ENCODE measurements at places on chromosomes 1 and 21.
A peak's percentile ranks its signal among the peaks of the same experiment; 100 is the strongest.

- no peak for DNase-seq
These were observed 1.4 kb upstream of the KCNJ6 start for GRCh38 chr21:37917612-37918011.

DNA sequence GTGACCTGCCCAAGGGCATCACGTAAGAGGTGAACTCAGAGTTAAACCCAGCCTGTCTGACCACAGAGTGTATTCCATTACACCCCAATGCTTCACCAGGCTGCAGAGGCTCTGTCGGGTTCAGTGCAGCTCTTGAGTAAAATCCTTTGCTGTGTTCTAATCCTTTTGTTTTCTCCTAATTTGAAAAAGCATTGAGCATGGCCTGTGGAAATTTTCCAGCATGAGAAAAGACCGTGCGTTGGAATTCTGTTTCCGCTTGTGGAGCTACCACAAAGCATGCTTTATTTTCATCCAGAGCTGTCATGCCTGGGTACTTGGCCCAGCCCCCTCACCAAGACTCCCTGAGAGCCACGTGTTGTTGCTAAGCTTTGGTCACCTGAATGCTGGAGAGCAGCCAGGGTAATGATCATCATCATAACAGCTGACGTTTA, 317.6 kb downstream of the PRDM2 start:
- no peak for DNase-seq

- no peak for DNase-seq
These were observed 290.2 kb downstream of the SMYD3 start for GRCh38 chr1:246216906-246217305.

GRCh38 chr1:54309631-54310366, 96.4 kb downstream of the SSBP3 start:
- DNase-seq, result no peak

DNA sequence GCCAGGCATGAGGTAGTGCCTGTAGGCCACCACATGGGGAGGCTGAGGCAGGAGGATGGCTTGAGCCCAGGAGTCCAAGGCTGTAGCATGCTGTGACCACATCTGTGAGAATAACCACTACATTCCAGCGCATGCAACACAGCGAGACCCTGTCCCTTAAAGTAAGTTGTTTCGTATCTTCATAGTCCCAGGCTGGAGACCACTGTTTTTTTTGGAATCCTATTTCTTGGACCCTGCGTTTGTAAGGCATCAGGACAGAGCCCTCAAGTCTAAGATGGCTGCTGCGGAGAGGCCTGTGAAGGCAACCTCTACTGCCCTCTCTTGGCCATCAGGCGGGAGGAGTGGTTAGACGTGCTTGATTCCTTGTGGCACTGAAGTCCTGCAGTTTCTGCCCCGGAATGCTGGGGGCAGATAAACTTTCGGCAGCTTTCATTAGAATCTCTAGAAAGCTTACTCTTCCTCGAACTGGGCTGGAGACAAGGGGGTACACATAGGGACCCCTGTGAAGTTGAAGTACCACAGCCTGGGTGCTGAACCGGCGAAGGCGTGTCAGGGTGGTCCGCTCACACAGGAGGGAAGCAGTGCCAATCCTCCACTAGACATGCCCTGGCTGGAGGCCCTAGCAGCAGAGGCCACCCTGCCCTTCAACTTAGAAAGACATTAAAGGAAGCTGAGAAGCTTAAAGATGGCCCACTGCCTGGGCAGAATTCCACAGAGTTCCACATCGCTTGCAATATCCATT, 36.6 kb downstream of the RABIF start:
- no peak for DNase-seq

GRCh38 chr1:31981972-31982371, 31.7 kb upstream of the KHDRBS1 start:
- no peak for DNase-seq

DNA sequence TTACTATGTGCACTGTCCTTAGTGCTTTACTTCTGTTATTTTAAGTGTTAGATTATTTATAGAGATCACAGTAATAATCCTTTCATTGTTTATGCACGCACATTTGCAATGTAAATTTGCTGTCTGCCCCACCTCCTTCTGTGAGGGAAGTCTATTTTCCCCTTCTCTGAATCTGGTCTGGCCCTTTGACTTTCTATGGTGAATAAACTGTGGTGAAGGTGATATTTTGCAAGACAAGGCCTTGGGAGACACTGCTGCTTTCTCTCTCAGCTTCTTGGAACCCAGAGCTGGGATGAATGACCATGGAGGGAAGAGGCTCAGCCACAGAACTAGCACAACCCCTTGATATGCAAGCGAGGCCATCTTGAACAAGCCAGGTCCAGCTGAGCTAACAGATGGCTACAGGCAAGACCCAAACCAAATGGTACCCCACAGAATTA, 156.3 kb downstream of the ST6GALNAC3 start:
- no peak for DNase-seq

DNA sequence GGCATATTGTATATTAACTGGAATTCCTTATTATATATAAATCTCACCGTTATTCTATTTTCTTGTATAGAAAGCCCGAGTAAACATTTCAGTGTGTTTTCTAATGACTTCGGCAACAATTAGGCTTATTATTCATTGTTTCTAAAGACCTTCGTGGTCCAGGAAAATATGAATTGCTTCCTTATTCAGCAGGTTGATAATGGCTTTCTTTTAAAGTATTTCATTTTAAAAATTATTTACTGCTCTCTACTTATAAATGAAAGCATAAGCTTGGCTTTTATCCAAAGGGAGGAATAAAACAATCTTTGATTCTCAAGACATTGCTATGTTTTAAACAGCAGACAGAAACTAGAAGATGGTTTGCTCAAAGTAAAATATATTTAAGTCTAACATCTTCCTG, 198.4 kb upstream of the RGS18 start:
- DNase-seq, result no peak

GRCh38 chr21:14825514-14825974, 239.3 kb downstream of the NRIP1 start:
- no peak for DNase-seq

GRCh38 chr21:43012596-43012995, 38.2 kb downstream of the PKNOX1 start:
- no peak for DNase-seq

DNA sequence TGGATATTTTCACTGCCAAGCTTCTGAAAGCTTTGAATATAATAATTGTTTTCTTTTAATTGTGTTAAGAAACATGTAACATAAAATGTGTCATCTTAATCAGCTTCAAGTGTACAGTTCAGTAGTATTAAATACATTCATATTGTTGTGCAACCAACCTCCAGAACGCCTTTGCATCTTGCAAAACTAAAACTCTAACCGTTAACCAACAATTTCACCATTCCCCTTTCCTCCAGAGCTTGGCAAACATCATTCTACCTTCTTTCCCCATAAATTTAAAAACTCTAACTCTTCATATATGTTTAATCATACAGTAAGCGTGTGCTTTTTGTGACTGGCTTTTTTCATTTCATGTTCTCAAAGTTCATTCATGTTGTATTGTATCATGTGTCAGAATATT, 2.1 kb downstream of the MNDA start:
- no peak for DNase-seq

- no peak for DNase-seq
These were observed 15.8 kb downstream of the TP73 start for GRCh38 chr1:3668148-3668547.

GRCh38 chr1:111364690-111365089, 62.8 kb downstream of the OVGP1 start:
- DNase-seq, result no peak

- peak; percentile 41 for DNase-seq
These were observed at the start of gene PROX1 for GRCh38 chr1:213987927-213988506. TSS of gene PROX1 (plus strand) at chr1:213987973. CDS start at chr1:213996536, 8,563 bp downstream.

DNA sequence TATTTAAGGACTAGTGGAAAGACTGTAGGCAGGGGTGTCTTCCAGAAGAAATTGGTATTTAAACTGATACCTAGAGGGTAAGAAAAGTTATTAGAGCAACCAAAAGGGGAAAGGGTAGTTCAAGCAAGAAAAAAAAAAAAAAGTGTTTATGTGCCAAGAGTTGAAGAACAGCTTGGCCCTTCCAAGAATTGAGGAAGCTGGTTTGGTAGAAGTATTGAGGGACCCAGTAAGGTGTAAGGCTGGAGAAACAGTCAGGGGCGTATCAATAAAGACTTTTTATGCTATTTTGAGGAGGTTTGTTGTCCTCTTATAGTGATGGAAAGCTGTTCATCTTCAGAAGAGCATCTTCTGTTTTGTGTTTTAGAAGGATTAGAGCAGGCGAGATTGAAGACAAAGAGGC, 108.3 kb downstream of the PTPRC start:
- no peak for DNase-seq

DNA sequence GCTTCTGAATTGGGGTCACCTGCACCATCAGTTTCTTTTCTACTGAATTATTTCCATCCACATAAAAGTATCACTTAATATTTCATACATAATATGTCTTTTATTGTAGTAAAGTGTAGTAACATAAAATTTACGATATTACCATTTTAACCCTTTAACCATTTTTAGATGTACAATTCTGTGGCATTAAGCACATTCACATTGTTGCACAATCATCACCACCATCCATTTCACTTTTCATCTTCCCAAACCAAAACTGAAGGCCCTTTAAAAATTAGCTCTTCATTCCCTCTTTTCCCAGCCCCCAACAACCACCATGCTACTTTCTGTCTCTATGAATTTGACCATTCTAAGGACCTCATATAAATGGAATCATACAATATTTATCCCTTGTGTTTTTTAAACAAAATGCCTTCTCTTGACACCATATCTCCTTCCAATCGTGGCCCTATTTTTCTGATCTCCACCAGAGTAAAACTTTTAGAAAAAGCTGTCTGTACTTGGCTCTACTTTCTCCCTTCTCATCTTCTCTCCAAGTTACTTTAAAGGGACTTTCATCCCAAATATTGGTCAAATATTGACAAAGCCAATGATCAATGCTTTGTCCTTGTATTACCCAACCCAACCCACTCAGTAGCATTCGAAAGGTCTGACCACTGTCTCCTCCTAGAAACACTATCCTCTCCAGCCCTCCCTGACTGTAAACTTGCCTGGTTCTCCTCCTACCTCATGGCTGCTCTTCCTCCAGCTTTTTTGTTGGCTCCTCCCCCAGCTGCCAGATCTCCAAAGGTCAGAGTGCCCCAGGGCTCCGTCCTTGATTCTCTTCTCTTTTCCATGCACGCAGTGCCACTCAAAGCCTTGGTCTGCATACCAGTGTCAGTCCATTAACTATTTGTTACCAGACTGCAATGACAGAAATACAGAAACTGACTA, 44.7 kb downstream of the SLC30A10 start:
- DNase-seq, result no peak

DNA sequence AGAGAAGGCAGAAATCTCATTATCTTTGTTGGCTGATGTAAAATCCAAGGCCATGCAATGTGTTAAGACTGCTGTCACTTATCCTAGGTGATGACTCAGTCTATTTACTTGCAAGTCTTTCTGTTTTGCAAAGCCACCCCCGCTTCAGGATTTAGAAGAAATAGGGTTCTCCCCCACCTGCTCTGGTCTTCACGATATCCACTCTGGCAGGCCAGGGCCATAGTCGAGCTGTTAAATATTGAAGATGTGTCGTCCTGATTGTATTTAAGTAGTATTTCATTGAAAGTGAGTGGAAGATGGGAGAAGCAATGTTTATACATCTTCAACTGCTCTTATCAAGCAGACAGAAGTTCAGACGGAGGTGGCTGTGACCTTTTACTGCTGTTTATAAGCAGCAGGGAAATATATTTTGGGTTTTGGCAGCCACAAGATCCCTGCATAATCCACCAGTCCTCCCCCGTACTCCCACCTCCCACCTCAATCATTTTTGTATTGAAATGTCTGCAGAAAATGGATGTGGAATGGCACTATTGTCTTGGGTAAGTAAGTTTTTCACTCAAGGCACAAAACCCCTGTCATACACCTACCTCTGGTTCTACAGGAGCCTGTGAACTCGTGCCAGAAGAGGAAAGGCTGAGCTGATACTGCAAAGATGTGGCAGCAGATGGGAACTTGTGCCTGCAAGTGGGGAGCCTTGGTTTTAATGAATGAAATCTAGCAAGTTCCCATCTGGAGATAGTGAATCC, 117.4 kb downstream of the MRPS6 start:
- no peak for DNase-seq

- no peak for DNase-seq
These were observed 553.3 kb upstream of the ZRANB2 start for GRCh38 chr1:71634159-71634558.
